Epithelial cell of umbilical artery (primary cell): ENCODE measurements at places on chromosomes 5 and 9. TPM values are rescaled to one million over a fixed set of nuclear protein-coding genes. Genes with fewer than 3 reads are reported as not detected.

ZFP2 gene
- total RNA-seq = 0.65 and 1.1 TPM in 2 replicates

EGR1 gene
- total RNA-seq = 0.97 and 1.4 TPM in 2 replicates

PRR16 gene
- total RNA-seq = 0.32 and 1.2 TPM in 2 replicates

C5orf46 gene
- 1.1 TPM in 1 of 2 replicates, not detected in the other for total RNA-seq
